GM12892 (cell line): ENCODE measurements at places on chromosomes 12 and 14.

GRCh38 chr12:123519141-123520001, 14.1 kb downstream of the RILPL1 start:
- DNase-seq, result no peak

GRCh38 chr14:75989134-75989533, 3.6 kb downstream of the IFT43 start:
- no peak for DNase-seq

GRCh38 chr14:64656986-64657385, 47.2 kb upstream of the PLEKHG3 start:
- DNase-seq, result no peak

DNA sequence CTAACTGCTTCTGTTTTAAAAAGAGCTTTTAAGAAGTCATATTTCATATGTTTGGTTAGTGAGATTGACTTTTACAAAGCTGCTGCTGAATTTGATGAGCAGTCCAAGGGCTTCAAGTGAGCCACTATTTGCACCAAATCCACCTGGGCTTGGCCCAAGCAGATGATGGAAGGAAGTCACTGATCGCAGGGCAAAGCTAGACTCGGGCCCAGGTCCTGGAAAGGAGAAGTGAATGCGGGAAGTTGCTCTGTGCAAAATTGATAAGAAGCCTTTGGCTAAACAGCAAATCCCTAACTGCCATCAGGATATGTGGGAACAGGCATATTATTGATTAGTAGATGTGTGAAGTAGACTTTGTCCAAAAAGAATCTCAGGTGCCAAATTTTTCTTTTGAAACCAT, 30.5 kb downstream of the PLXNC1 start:
- no peak for DNase-seq

DNA sequence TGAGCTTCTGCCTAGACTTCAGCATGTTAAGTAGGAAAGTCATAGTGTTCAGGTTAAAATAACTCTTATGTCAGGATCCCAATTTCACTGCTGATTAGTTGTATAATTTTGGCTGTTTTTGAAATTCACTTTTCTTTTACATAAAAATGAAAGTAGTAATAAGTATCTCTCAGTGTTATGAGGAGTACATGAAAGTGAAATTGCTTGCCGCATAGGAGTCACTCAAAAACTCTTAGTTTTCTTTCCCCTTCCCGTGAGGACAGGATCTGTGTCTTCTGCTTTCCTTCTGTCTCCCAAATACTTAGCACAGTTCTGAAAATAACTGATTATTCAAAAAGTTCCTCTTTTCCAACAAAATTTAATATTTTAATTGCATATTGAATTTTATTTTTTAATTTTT, 100.5 kb downstream of the SLC38A4 start:
- DNase-seq, result no peak

- DNase-seq, result peak; percentile 91
These were observed 9.8 kb downstream of the CPNE6 start for GRCh38 chr14:24080888-24081738.

- DNase-seq, result no peak
These were observed 406.3 kb upstream of the DCN start for GRCh38 chr12:91588874-91589454.

- no peak for DNase-seq
These were observed 10.1 kb upstream of the CABP1 start for GRCh38 chr12:120630104-120630892.

- no peak for DNase-seq
These were observed 96.6 kb downstream of the CDK17 start for GRCh38 chr12:96303653-96304052.

- no peak for DNase-seq
These were observed 12.7 kb downstream of the TSPAN11 start for GRCh38 chr12:30939234-30939633.

DNA sequence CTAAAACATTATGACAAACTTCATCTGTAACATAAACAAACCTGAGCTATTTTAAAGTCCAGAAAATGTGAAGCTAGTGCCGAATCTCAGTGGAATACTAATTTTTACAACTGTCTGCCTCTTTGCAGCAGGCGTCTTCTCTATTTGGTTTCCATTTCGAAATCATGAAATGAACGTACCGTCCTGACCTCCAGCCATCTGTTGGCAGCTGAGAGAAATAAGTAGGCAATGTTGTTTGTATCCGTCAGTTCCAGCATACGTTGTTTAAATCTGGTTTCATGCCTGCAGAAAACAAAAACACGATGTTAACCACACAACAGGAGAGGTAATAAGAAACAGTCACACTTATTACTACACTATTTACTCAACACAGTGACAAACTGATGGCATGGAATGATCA, 54.3 kb upstream of the KCNJ8 start:
- no peak for DNase-seq

- no peak for DNase-seq
These were observed 1.1 kb downstream of the KIF5A start for GRCh38 chr12:57550641-57551549.

- no peak for DNase-seq
These were observed 86.9 kb downstream of the STON2 start for GRCh38 chr14:81313200-81313599.

GRCh38 chr14:69644814-69645213, 33.4 kb downstream of the SUSD6 start:
- no peak for DNase-seq

DNA sequence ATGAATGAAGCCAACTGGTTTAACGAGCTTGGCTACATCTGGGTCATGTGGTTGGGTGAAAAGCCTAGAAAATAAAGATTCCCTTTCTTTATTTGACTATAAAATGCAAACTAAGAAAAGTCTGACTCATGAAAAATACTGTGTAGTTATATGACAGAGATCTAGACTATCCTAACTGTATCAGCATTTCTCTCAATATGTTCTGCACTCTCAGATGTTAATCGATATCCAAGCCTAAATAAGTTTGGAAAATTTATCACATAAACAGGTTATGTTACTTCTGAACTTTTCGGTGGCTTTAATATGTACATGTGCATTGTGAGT, 133.1 kb downstream of the DAAM1 start:
- no peak for DNase-seq

DNA sequence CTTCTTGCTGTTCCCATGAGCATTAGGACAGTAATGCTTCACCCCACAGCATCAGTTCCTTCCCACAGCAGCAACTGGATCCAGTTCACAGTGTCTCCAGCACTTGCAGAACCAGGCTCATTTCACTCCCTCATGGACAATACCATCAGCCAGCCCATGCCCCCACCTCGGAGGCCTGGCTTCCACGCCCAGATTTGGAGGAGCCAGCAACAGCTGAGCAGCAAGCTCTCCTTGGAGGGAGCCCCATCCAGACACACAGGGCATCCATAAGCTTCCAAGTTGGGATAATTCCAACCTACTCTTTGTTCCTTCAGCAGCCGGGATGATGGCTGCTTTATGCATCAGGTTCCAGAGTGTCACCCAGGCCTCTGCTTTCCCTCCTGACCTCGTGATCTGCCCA, 250.0 kb downstream of the GLT1D1 start:
- DNase-seq, result no peak

DNA sequence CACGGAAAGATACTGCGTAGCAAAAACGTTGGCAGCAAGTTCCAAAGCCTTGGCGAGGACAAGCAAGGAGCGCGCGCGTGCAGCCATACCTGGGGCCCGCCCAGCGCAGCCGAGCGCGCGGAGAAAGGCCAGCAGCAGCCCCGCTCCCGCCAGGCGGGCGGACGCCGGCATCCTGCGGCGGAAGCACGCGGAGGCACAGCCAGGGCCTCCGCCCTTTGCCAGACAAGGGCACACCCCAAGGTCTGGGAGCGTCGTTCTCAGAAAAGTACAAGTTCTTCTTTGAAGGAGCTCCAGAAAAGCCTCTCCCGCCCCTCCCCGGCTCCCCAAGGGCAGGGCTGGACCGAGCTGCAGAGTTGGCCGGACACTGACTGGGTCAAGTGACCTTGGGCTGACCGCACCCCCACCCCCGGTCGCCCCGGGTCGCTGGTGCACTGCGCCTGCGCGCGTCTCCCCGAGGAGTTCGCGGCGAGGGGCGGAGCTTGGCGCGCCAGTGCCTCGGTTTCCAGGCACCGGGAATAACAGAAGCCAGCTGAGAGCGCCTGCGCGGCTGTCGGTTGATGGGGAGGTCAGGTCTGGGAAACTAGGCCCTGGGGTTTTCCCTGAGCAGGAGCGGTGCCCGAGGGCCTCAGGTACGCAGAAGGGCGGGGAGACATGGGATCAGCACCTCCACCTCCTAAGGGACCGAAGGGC, at the start of gene ZC2HC1C:
Gene ZC2HC1C (plus strand): TSS at position 521 of the 690 bp plus-strand sequence. CDS start 933 bp downstream, outside the sequence.
- peak; percentile 69 for DNase-seq

- no peak for DNase-seq
These were observed 847 bp downstream of the MMP14 start for GRCh38 chr14:22837114-22837749.

GRCh38 chr14:96095581-96096476, 56.7 kb downstream of the C14orf132 start:
- DNase-seq, result no peak

DNA sequence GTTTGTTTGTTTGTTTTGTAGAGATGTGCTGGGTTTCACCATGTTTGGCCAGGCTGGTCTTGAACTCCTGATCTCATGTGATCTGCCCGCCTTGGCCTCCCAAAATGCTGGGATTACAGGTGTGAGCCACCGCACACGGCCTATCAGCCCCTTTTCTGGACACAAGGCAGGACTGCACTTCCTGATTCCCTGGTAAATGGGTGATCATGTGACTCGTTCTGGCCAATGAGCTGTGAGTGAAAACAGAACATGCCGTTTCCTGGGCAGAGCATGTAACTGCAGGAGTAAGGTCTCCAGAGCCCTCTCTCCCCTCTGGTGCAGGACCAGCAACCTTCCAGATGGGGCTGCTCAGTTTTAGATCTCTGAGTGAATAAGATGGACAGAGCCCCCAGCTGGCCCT, 92.7 kb downstream of the ITPK1 start:
- no peak for DNase-seq

DNA sequence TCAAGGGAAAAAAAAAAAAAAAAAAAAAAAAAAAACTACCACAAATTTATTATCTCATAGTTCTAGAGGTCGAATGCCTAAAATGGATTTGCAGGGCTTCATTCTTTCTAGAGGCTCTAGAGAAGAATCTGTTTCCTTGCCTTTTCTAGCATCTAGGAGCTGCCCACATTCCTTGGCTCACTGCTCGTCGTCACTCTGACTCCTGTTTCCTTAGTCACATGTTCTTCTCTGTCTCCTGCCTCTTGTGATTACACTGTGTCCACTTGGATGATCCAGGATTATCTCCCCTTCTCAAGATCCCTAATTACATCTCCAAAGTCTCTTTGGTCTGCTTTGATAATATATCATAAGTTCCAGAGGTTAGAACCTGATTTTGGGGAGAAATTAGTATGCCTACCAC, 88.7 kb downstream of the HECTD1 start:
- no peak for DNase-seq

- no peak for DNase-seq
These were observed 27.7 kb downstream of the PPP1R13B start for GRCh38 chr14:103819503-103820307.

DNA sequence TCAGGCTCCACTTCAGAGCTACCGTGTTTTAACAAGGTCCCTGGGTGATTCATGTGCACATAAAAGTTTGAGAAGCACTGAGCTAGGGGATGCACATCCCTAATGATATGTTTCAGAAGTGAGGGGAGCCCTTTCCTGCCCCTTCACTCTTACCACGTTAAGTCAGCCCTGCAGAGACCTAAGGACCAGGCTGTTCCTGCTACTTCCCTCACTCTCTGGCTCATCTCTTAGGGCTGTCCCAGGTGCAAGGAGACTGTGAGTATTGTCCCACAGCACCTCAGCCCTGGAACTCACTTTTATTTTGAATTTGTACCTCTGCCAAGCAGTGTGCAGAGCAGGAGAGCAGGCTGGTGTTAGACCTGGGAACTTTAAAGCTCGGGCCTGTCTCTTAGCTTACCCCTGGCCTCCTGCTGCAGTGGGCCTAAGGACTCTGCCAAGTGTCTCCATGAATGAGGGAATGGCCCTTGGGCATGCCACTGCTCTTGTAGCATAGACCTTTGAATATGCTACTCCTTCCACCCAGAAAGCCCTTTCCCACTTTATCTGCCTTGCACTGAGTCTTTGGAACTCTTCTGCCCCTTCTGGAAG, 11.0 kb upstream of the SUSD6 start:
- no peak for DNase-seq

GRCh38 chr12:6154730-6155459, 30.4 kb upstream of the VWF start:
- DNase-seq, result no peak

- DNase-seq, result no peak
These were observed 87.5 kb downstream of the NCOR2 start for GRCh38 chr12:124479680-124480468.

DNA sequence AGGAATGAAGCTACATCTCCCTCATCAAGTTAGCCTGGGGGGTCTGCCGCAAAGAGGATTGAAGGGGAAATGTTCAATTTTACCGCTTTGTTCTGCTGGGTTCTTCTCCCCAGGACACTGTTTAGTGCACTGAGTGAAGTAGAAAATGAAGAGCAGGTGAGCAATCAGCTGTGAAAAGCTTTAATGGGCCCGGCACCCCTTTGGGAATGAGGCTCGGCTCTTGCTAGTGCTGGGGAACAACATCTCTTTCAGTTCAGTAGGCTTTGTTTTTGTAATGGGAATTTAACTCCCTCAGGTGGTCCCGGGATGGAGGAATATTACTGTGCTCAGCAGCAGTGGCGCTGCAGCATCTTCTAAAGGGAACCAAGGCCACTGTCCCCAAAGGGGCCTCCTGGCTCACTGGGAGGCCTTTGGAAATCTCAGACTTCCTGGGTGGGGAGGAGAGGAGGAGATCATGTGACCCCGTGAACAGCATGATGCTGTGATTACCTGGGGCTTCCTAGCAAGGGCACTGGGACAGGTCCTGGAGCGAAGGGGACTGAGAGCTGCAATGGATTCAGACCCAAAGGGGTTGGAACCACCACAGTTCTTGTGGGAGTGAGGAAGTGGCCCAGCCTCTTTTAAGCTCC, 85.2 kb upstream of the MAX start:
- DNase-seq, result no peak

DNA sequence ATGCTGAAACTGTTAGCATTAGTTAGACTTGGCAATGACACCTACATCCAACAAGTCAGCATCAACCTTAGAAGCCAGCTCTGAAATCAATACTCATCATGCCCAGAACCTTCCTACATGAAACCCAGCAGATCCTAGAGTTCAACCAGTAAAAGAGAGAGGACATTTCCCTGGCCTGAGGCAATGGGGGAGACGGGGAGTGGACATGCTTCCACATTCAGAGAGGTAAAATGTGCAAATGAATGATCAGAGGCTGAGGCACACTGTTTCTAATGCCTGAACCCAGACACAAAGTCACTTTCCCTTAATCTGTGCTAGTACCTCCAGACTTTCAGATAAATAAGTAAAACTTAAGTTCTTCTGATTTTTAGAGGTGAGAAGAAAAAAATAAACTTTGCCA, 34.5 kb downstream of the ERO1A start:
- no peak for DNase-seq

DNA sequence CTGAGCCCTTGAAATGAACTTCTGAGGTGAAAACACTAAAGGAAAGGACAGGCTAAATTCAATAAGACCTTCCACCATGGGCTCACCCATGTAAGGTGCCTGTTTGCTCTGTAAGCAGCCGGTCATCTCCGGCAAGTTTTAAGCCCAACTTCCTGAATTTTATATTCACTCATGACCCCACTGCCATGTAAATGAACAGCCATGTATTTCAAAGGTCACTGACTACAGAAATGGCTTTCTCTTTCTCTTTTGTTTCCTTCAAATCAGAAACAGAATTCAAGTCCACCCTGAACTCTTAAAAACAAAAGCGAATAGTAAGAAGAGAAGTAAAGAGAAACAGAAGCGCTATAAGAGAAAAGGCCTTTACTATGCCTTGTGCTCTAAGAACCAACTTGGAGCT, 61.7 kb upstream of the OVCH1 start:
- no peak for DNase-seq
